Stimulated activated CD8-positive, alpha-beta memory T cell treated with anti-CD3 and anti-CD28 coated beads, Interleukin-4, amount 100 ng/mL, for 24 hours (primary cell): ENCODE measurements at places on chromosomes 5 and 9.

GRCh38 chr9:76572151-76572550, 113.2 kb downstream of the GCNT1 start:
- no peak for DNase-seq

- DNase-seq, result no peak
These were observed 202.5 kb upstream of the SLC27A6 start for GRCh38 chr5:128762661-128763306.

DNA sequence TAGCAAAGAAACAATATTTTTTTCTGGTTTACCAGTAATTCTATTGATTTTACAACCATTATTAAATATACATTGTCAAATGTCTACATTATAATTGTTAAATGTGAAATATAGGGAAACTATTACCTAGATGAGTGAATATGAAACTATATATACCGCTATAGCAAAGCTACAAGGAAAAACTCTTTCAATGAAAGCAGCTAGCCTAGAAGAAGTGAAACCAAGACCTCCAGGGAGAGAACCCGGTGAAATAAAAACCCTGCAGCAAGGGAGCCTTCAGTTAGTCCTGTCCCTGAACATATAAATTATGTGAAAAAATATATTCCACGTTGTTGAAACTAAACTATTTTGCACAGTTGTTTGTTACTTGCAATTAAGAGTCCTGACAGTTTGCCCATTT, 913.1 kb downstream of the EFNA5 start:
- DNase-seq, result no peak

GRCh38 chr5:79111960-79112702, 522 bp downstream of the BHMT start:
- no peak for DNase-seq

DNA sequence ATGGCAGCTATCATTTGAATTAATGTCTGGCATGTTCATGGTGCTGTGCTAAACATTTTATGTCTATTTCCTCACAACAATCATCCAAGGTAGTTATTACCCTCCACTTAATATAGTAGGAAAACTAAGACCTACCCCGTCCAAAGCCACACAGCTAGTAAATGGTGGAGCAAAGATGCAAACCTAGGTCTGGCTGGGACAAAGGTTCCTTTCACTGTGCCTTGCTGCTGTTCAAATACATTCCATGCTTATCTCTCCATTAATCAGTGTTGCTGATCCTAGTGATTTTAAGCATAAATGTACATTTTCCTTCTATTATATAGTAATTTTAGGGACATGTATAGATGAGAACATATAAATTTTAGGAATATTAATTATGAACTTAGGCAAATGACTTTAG, 38.7 kb downstream of the CCDC125 start:
- DNase-seq, result no peak
